ENCODE measurements at places on chromosomes 1 and 21.
A peak's percentile ranks its signal among the peaks of the same experiment; 100 is the strongest.

GRCh38 chr1:65002156-65002507, 35.8 kb upstream of the JAK1 start:
- no peak for DNase-seq

DNA sequence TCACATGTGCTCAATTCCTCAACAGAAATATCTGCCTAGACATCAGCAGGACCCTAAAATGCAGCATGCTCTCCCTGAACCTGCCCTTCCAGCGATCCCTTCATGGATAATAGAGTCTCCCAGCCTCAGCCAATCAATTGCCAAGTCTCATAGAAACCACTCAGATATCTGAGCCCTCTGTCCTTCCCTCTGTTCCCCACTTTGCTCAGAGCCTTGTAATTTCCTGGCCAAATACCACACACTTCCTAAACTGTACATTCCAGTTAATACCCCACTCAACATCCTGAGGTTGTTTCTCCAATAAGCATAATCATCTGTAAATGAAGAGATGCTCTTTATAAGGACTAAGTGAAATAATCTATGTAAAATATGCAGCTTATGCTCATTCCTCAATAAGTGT, 59.3 kb upstream of the PTGFRN start:
- DNase-seq = no peak

- peak; percentile 93 for DNase-seq
Measured at GRCh38 chr1:205284420-205285144, 37.0 kb downstream of the NUAK2 start.

- no peak for DNase-seq
Measured at GRCh38 chr1:42806171-42806570, 10.8 kb upstream of the ERMAP start.

GRCh38 chr1:16971341-16972188, 8.9 kb downstream of the MFAP2 start:
- DNase-seq = no peak

DNA sequence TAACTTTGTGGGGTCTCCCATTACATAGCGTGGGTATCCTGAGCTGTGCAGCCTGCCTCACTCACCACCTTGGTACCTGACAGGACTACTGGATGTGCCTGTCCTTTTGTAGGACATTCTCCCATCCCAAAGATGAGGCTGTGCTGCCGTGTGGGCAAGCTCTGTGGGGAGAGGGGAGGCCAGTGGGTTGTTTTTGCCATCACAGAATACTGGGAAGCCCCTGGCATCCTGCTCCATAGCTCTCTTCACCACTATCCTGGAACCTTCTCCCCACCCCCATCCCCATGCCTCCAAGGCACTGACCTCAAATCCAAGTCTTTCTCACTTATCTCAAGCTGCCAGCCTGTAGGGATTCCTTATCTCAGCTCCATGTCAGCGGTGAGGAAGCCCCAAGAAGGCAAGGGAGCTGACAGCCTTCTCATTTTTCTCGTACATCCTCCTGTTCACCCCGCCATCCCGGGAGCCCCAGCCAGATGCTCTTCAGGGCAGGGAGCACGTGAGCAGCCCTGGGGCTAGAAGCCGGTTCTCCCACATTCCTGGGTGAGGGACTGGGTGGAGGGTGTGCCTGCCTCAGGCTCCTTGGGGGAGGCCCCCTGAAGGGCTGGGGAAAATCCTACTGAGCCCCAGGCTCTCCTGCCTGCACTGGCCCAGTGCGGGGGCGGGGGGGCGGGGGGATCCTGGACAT, 2.4 kb upstream of the ELF3 start:
- DNase-seq = no peak

Data from skeletal muscle cell (primary cell).